PC-3 (cell line): ENCODE measurements at places on chromosomes 5 and 9. TPM values are rescaled to one million over a fixed set of nuclear protein-coding genes. Genes with fewer than 3 reads are reported as not detected.

- H3K4me3 ChIP-seq: no peak overlapping the region
- 0 out of 2 replicates have a peak, but pooled peaks cover 4% of the 10 kb centered on the region for H3K36me3 ChIP-seq
- peaks cover 17% of the 10 kb centered on the region for H3K4me1 ChIP-seq
- no peak overlapping the region for H3K27ac ChIP-seq
- H3K27me3 ChIP-seq: no peaks in the 10 kb centered on the region
- DNase-seq: no peak
Measured at GRCh38 chr9:746661-747434, 94.6 kb upstream of the DMRT1 start.

DNA sequence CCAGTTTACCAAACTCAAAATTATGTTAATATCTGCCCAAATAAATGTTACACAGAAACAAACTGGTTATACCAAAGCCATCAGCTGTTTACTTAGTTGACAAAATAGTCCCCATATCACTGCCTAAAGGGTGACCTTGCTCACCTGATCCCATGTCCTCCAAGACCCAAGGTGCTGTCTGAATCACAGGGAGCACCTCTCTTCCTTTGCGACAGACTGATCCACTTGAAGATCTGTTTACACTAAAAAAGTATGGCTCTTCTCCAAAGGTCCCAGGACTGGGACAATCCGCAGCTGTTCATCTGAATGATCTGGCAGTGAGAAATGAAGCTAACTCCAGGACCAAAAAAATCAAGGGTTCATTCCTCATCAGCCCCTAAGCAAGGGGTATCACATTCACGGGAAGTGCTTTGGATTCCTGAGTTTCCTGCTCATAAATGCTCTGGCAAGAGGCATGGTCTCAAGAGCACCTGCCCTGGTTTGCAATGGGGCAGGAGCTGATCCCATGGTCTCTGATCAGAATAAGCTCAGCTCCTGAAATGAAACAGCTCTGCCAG lies 5.0 kb downstream of the PRUNE2 start:
- H3K4me3 ChIP-seq: no peak overlapping the region
- no peak overlapping the region for H3K27ac ChIP-seq
- no peaks in the 10 kb centered on the region for H3K36me3 ChIP-seq
- peaks cover 60% of the 10 kb centered on the region for H3K27me3 ChIP-seq
- DNase-seq: no peak

Gene FOXD4L4
- total RNA-seq: not detected in 2 replicates

- H3K27me3 ChIP-seq: no peaks in the 10 kb centered on the region
- no peaks in the 10 kb centered on the region; the same call in 1 of the 2 replicates for H3K36me3 ChIP-seq
- no peak for DNase-seq
- no peak overlapping the region for H3K4me3 ChIP-seq
- H3K4me1 ChIP-seq: no peaks in the 10 kb centered on the region
- no peak overlapping the region for H3K27ac ChIP-seq
Measured at GRCh38 chr9:123725389-123725788, 204.5 kb downstream of the DENND1A start.

DNA sequence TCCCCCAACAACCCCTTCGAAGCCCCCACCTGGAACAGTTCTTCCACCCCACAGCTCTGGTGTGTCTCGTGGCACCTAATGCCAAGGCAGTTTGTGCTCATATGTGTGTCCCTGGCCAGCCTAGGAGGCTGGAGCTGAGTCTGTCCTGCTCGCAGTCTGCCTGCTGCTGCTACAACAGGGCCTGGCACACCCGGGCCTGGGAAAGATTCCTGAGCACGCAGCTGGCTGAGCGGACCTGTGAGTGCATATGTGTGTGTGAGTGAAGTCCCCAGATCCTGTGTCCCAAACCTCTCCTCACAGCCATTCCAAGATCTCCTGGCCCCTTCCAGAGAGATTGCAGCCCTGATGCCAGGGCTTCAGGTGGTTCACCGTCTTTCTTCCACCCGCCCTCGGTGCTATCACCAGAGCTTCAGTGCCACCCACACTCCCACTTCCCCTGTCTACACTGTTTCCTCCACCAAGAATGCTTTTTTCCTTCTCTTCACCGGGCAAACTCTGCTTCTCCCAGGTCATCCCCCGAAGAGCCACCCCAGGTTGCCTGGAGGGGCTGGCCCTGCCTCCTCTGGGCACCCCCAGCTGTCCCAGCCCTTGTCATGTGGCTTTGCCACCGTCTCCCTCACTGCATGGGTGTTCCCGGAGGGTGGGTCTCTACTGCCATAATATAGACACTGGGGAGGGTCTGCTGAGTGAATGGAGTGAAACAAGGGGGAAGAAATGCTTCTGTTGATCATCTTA lies 28.4 kb downstream of the LMX1B start:
- H3K27ac ChIP-seq: no peak overlapping the region
- no peaks in the 10 kb centered on the region for H3K4me1 ChIP-seq
- H3K4me3 ChIP-seq: no peak overlapping the region
- H3K36me3 ChIP-seq: no peaks in the 10 kb centered on the region
- peaks cover 14% of the 10 kb centered on the region for H3K27me3 ChIP-seq

DNA sequence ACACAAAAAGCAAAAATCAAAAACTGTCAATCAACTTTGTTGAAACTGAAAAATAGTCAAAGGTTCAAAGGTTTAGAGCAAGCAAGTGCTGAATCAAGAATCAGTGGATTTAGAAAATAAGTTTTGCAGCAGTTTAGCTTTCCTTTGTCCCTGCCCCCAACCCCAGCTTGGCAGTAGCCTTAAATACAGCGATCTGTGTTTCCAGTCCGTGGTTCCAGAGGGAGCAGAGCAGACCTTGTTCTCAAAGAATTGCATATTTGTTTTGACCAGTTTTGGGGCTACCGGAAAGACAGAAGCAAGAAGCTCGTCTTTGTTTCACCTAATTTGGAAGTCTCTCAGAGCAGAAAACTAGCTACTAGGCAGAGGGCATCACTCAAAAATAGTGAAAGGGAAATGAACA lies 57.2 kb upstream of the PRDM9 start:
- no peak for DNase-seq
- peaks cover 7% of the 10 kb centered on the region for H3K4me1 ChIP-seq
- no peak overlapping the region for H3K27ac ChIP-seq
- no peaks in the 10 kb centered on the region for H3K36me3 ChIP-seq
- H3K4me3 ChIP-seq: no peak overlapping the region

Gene NTRK2
- not detected in 2 replicates for total RNA-seq

Gene HACD4
- total RNA-seq: not detected in 2 replicates

GRCh38 chr5:81837667-81838306 lies 86.9 kb upstream of the SSBP2 start:
- no peak overlapping the region for H3K27ac ChIP-seq
- no peaks in the 10 kb centered on the region for H3K27me3 ChIP-seq
- no peak overlapping the region for H3K4me3 ChIP-seq
- peaks cover 5% of the 10 kb centered on the region for H3K4me1 ChIP-seq

- H3K4me3 ChIP-seq: no peak overlapping the region
- H3K4me1 ChIP-seq: no peaks in the 10 kb centered on the region
- H3K36me3 ChIP-seq: no peaks in the 10 kb centered on the region
- no peaks in the 10 kb centered on the region for H3K27me3 ChIP-seq
- H3K27ac ChIP-seq: no peak overlapping the region
Measured at GRCh38 chr9:106620866-106621265, 242.1 kb upstream of the ZNF462 start.

Gene EIF4EBP3
- not detected in 2 replicates for total RNA-seq

- H3K27ac ChIP-seq: no peak overlapping the region
- H3K27me3 ChIP-seq: 0 out of 2 replicates have a peak, but pooled peaks cover 4% of the 10 kb centered on the region
- H3K4me1 ChIP-seq: no peaks in the 10 kb centered on the region
- H3K36me3 ChIP-seq: no peaks in the 10 kb centered on the region
Measured at GRCh38 chr5:146851133-146851532, 27.4 kb downstream of the PPP2R2B start.

DNA sequence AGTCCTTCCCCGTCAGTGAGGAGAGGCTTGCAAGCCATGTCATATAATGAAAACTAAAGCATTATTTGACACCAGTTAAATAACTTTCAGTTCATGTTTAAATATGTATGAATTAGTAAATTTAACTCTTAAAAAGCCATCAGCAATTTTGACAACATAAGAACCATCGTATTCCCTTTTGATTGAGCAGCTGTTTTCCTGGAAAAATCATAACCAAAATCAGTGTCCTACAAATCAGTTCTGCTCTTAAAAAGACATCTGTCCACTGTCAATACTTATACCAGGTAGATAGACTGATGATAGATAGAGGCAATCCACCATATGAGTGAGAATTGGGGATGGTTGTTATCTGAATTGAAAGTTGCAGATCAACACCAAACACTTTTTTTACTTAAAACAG lies 2.3 kb downstream of the DIRAS2 start:
- no peaks in the 10 kb centered on the region for H3K36me3 ChIP-seq
- no peak overlapping the region for H3K27ac ChIP-seq
- DNase-seq: no peak
- no peaks in the 10 kb centered on the region; the same call in 1 of the 2 replicates for H3K4me1 ChIP-seq
- no peak overlapping the region for H3K4me3 ChIP-seq
- peaks cover 49% of the 10 kb centered on the region for H3K27me3 ChIP-seq

GRCh38 chr5:76469656-76470290 lies 66.7 kb downstream of the IQGAP2 start:
- no peak for DNase-seq
- no peaks in the 10 kb centered on the region for H3K36me3 ChIP-seq
- H3K27me3 ChIP-seq: peaks cover 38% of the 10 kb centered on the region
- H3K4me1 ChIP-seq: no peaks in the 10 kb centered on the region; the same call in 1 of the 2 replicates
- H3K27ac ChIP-seq: no peak overlapping the region
- no peak overlapping the region for H3K4me3 ChIP-seq

DNA sequence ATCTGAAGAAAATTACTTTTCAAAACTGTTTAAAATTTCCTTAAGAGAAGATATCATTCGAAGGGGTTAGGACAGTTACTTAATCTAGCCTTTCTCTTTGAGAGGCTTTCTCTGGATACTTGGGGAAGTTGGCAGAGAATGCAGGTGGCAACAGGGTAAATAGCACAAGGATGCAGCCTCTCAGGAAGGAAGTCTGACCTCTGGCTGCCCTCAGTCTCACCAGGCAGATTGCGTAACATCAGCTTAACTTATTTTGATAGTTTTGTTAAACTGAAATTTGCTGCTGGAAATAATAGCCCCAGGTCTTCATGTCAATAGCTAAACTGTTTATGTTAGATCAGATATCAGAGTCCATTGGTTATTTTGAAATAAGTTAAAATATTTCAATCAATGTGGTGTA lies 20.4 kb downstream of the CCDC192 start:
- peak; percentile 28 for DNase-seq
- H3K27ac ChIP-seq: no peak overlapping the region
- H3K4me3 ChIP-seq: no peak overlapping the region
- H3K36me3 ChIP-seq: no peaks in the 10 kb centered on the region

Gene ADAMTS2
- not detected in 2 replicates for total RNA-seq

Gene RASEF
- total RNA-seq: 12.3 and 14.7 TPM in 2 replicates

DNA sequence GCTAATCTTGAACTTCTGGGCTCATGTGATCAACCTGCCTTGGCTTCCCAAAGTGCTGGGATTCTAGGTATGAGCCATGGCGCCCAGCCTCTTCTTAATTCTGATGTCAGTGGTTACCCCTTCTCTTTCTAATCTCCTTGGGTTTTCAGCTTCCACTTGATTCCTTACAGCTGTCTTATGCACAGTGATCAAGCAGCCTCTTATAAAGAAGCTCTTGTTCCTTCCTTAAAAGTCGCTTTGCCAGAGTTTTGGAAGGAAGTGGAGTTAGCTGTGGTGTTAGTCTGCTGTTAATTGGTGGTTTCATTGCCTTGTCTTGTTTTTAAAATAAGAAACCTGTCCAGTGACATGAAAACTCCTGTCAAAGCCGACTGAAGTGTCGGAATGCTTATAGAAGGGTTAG lies 128.1 kb upstream of the CACNA1B start:
- H3K27ac ChIP-seq: no peak overlapping the region
- H3K27me3 ChIP-seq: no peaks in the 10 kb centered on the region
- H3K4me1 ChIP-seq: peaks cover 6% of the 10 kb centered on the region; the same call in 1 of the 2 replicates
- H3K4me3 ChIP-seq: no peak overlapping the region

Gene PCDHGA9
- total RNA-seq: 1.9 and 2.9 TPM in 2 replicates

GRCh38 chr9:5718296-5719032 lies 89.6 kb downstream of the RIC1 start:
- 0 out of 2 replicates have a peak overlapping the region, but pooled peaks have one; percentile 71 for H3K27ac ChIP-seq
- no peaks in the 10 kb centered on the region for H3K27me3 ChIP-seq
- DNase-seq: no peak

GRCh38 chr5:32302835-32303754 lies 9.6 kb downstream of the MTMR12 start:
- no peak overlapping the region for H3K4me3 ChIP-seq
- H3K4me1 ChIP-seq: no peaks in the 10 kb centered on the region
- H3K27ac ChIP-seq: no peak overlapping the region
- no peaks in the 10 kb centered on the region for H3K36me3 ChIP-seq

DNA sequence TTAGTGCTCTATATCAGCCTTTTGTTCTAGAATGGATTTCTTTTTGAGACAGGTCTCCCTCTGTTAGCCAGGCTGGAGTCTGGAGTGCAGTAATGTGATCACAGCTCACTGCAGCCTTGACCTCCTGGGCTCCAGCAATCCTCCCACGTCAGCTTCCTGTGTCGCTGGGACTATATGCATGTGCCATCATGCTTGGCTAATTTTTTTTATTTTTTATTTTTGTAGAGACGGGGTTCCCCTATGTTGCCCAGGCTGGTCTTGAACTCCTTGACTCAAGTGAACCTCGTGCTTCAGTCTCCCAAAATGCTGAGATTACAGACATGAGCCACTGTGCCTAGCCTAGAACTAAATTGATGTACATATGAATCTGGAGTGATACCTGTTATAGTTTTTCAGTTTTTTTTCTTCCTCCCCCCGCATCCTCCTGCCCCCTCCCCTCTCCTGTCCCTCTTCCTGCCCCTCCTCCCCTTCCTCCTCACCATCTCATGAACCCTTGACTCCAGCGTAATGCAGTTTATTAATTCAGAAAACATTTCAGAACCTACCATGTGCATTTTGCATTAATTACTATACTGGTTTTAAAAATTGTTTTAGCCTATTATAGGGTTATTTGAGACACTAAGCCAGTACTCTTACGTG lies 37.4 kb upstream of the TNFAIP8 start:
- H3K27me3 ChIP-seq: no peaks in the 10 kb centered on the region
- H3K4me1 ChIP-seq: peaks cover 25% of the 10 kb centered on the region
- H3K27ac ChIP-seq: no peak overlapping the region
- DNase-seq: no peak

DNA sequence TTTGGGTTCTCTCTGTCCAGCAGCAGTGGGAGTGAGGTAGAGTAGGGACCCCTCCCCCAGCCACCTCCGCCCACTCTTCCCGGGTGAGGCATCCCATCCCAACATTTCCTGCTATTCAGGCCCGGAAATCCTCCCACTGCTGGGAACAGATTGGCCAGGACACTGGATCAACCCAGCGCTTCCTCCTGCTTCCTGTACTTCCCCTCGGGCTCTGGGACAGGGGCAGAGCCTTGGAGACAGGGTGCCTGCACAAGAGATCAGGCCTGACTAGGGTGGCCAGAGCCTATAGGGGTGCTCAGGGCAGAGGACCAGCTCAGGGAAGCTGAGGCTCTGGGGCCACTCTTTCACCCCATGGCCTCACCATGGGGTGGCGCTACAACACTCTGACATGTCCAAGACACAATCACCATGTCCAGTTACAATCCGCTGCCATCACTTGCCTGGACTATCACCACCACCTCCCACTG lies 14.5 kb downstream of the SH2D3C start:
- no peaks in the 10 kb centered on the region for H3K27me3 ChIP-seq
- H3K36me3 ChIP-seq: no peaks in the 10 kb centered on the region
- no peak for DNase-seq
- no peak overlapping the region for H3K27ac ChIP-seq
- no peak overlapping the region for H3K4me3 ChIP-seq

GRCh38 chr9:126611592-126612325 lies 2.0 kb upstream of the LMX1B start:
- peak; percentile 69 for DNase-seq
- H3K27me3 ChIP-seq: peaks cover 35% of the 10 kb centered on the region
- peak overlapping the region; percentile 59 for H3K4me3 ChIP-seq
- 0 out of 2 replicates have a peak, but pooled peaks cover 5% of the 10 kb centered on the region for H3K4me1 ChIP-seq
- H3K36me3 ChIP-seq: no peaks in the 10 kb centered on the region

Gene ZNF454
- total RNA-seq: not detected in 2 replicates

GRCh38 chr9:92615790-92616189 lies 54.1 kb downstream of the IPPK start:
- no peak for DNase-seq
- no peaks in the 10 kb centered on the region for H3K27me3 ChIP-seq
- peaks cover 11% of the 10 kb centered on the region; the same call in 1 of the 2 replicates for H3K36me3 ChIP-seq
- no peak overlapping the region for H3K27ac ChIP-seq
- H3K4me3 ChIP-seq: no peak overlapping the region

Gene DOLPP1
- total RNA-seq: 27.3 and 37.1 TPM in 2 replicates
